ENCODE measurements at places on chromosomes 3 and 15.

DNA sequence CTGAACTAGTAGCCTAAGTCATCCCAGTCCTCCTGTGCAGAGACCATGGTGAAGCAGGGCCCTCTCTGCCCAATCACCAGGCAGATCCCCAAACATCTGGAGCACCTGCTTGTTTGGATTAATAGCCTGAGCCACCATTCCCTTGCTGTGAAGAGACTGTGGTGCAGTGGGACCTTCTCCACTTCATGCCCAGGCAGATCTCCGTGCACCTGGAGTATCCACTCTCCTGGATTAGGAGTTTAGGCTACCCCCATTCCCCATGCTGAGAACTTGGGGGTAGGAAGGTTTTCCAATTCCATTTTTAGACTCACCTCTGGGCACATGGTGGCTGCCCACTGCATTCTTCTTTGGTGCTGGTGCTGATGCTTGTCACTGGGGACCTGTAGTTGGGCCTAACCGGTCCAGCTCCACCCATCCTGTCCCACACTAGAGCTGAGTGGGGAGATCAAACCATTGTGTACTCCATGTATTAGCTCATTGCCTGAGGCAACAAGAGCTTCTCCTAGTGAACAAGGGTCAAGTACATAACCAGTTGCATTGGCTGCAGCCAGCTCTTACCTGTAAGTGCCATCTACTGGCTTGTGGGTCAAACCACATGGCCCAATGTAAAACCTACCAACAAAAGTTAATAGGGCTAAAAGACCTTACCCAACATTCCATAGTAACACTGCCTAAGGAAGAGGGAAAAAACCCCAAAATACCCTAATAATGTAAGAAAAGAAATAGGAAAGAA lies 382.5 kb upstream of the CBLB start:
- no peak overlapping the region for H3K27ac ChIP-seq
- no peaks in the 10 kb centered on the region for H3K27me3 ChIP-seq
- H3K4me1 ChIP-seq = peaks cover 6% of the 10 kb centered on the region
- peaks cover 21% of the 10 kb centered on the region for H3K36me3 ChIP-seq
- H3K4me3 ChIP-seq = no peak overlapping the region

DNA sequence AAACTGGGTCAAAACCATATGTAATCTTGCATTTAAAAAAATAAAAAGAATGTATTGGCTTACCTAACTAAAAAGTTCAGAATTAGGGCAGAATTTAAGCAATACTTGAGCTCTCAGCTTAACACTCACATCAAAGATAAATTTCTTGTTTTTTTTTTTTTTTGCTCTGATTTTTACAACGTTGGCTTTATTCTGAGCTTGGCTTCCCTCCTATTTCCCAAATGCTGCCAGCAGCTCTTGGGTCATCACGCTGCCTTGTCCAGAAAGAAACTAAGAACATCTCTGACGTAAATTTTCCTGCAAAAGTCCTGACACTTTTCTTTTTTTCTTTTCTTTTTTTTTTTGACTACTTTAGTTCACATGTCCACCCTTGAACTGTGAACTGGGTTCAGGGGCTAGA lies 150.6 kb upstream of the TGFBR2 start:
- no peak for DNase-seq
- no peak overlapping the region for H3K27ac ChIP-seq
- no peaks in the 10 kb centered on the region for H3K36me3 ChIP-seq
- no peaks in the 10 kb centered on the region for H3K27me3 ChIP-seq
- H3K4me1 ChIP-seq = no peaks in the 10 kb centered on the region

GRCh38 chr3:25099666-25100065 lies 328.4 kb upstream of the RARB start:
- H3K36me3 ChIP-seq = no peaks in the 10 kb centered on the region
- no peak overlapping the region for H3K4me3 ChIP-seq
- no peak for DNase-seq
- no peak overlapping the region for H3K27ac ChIP-seq

DNA sequence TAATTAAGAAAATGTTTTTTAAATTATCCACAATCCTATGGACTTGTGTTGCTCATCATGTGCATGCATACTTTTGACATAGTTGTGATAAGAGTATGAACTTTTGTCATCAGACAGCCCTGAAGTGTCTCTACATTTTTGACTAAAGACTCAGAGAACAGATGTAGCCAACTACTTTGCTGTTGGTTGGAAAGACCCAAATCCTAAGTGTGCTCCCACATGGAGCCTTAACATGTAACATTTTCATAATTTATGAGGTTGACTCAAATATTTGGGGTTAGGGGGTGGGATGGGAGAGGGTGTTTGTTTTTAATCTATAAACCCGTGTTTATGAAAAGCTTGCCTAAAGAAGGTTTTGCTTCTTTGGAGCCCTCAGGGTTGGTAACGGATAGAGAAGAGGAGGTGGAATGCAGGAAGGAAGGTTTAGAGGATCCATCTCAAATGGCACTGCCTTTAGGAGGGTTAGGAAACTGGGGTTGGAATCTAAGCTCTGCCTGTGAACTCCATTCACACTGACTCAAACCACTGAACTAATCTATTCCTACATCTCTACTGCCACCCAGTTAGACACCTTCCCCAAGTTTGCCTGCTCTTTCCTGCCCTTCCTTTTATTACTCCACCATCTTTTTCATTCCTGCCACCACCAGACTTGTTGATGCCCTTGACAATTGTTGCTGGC lies 3.7 kb downstream of the BOC start:
- H3K4me3 ChIP-seq = no peak overlapping the region
- no peak overlapping the region for H3K27ac ChIP-seq
- no peak for DNase-seq
- peaks cover 77% of the 10 kb centered on the region for H3K27me3 ChIP-seq
- H3K36me3 ChIP-seq = no peaks in the 10 kb centered on the region

- H3K27ac ChIP-seq = no peak overlapping the region
- no peaks in the 10 kb centered on the region for H3K4me1 ChIP-seq
- no peak overlapping the region for H3K4me3 ChIP-seq
- DNase-seq = no peak
Measured at GRCh38 chr15:80317389-80318182, 65.6 kb upstream of the CTXND1 start.

DNA sequence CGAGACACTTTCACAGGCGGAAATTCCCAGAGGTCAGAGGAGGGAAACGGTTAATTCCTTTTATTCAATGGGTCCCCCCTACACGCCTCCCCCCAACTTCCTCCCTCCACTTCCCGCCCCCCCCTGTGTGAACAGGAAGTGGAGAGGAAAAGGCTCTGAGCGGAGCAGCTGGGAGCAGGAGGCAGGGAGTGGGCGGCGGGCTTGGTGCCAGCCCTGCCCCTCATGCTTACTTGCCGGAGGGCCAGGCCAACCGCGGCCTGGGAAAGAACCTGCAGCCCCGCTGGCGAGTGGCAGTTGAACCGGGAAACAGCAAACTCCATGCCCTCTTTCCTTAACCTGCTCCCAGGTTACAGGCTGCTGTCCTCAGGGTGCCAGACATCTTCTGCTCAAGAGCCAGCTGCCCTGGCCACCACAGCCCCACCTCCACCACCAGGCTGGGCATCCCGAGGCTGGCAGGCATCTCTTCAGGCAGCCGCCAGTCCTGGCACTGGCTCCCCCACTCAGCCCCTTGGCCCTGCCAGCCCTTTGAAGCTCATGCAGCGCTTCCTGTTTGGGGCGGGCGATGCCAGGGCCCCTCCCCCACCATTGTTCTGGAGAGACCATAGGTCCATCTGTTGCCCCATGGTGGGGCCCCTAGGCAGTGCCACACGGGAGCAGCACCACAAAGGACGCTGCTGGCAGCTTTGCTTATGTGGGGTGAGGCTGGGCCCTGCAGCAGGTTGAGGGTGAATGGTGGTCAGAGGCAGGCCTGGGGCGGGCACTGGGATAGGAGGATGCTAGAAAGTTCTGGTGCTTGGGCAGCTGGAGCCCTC lies 12.9 kb downstream of the VPS18 start:
- H3K4me1 ChIP-seq = peaks cover 24% of the 10 kb centered on the region
- peak overlapping the region; percentile 58 for H3K4me3 ChIP-seq
- no peaks in the 10 kb centered on the region for H3K36me3 ChIP-seq
- no peaks in the 10 kb centered on the region for H3K27me3 ChIP-seq
- DNase-seq = peak; percentile 72

- H3K4me1 ChIP-seq = peaks cover 3% of the 10 kb centered on the region
- no peak for DNase-seq
- no peaks in the 10 kb centered on the region for H3K36me3 ChIP-seq
- H3K27me3 ChIP-seq = peaks cover 29% of the 10 kb centered on the region
- H3K27ac ChIP-seq = no peak overlapping the region
- no peak overlapping the region for H3K4me3 ChIP-seq
Measured at GRCh38 chr15:45714590-45715488, 80.0 kb downstream of the SQOR start.

- H3K4me3 ChIP-seq = no peak overlapping the region
- no peaks in the 10 kb centered on the region for H3K4me1 ChIP-seq
- H3K27ac ChIP-seq = no peak overlapping the region
- no peaks in the 10 kb centered on the region for H3K27me3 ChIP-seq
Measured at GRCh38 chr3:118447339-118447738, 587.3 kb downstream of the IGSF11 start.

- DNase-seq = no peak
- H3K36me3 ChIP-seq = no peaks in the 10 kb centered on the region
- H3K27me3 ChIP-seq = peaks cover 10% of the 10 kb centered on the region
Measured at GRCh38 chr3:146473726-146474125, 4.4 kb upstream of the PLSCR2 start.

DNA sequence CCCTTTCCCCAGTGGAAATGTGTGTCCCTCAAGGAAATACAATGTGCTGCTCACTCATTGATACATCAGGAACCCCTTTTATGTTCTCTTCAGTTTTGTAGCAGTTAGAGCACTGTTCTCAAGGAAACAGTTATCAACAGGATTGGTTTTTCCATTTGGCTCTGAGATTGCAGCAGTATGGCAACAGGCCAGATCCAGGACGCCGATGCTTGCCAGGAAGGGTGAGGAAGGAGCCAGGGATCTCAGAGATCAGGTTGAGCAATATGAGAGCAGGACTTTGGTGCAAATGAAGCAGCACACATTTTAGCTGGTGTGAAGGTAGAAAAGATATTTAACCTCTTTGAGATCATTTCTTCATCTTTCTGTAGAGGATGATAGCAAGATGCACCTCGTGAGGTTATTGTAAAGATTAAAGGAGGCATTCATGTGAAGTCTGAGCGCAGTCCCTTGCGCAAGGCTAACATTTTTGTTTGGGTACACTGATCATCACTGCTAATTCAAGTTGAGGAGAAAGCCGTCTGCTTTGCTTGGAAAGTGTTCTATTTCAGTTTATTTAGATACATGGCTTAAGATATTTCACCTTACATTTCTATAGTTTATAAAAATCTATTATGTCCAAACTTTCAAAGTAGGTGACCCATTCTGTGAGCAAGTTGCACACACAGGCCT lies 68.5 kb downstream of the KCNH8 start:
- DNase-seq = no peak
- no peaks in the 10 kb centered on the region for H3K27me3 ChIP-seq
- H3K4me3 ChIP-seq = no peak overlapping the region

DNA sequence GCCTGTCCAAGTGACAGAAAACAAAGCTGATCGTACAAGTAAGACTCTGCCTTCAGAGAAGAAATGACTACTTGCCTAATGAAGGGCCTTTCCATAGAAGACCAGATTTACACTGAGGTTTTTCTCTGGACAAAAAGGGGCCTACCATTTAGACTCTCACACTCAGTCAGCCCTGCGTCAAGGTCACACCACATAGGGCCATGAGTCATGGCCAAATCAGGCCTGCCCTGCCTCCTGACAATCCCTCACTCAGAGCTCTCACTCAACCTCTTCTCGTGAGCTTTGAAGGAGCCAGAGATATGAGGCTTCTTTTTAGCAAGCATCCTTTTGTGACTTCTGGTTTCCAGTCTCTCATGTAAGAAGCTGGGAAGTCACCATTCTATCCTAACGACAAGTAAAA lies 68.1 kb upstream of the NMNAT3 start:
- DNase-seq = no peak
- no peak overlapping the region for H3K27ac ChIP-seq
- H3K27me3 ChIP-seq = peaks cover 3% of the 10 kb centered on the region
- H3K4me1 ChIP-seq = no peaks in the 10 kb centered on the region
- H3K36me3 ChIP-seq = no peaks in the 10 kb centered on the region

- H3K27me3 ChIP-seq = no peaks in the 10 kb centered on the region
- peaks cover 11% of the 10 kb centered on the region for H3K4me1 ChIP-seq
- no peak overlapping the region for H3K4me3 ChIP-seq
- no peaks in the 10 kb centered on the region for H3K36me3 ChIP-seq
Measured at GRCh38 chr3:23738944-23739343, 66.8 kb upstream of the UBE2E1 start.

- DNase-seq = no peak
- H3K4me1 ChIP-seq = no peaks in the 10 kb centered on the region
- no peaks in the 10 kb centered on the region for H3K27me3 ChIP-seq
- H3K36me3 ChIP-seq = peaks cover 4% of the 10 kb centered on the region
Measured at GRCh38 chr3:66267031-66267430, 46.2 kb downstream of the SLC25A26 start.

GRCh38 chr3:99287876-99288275 lies 350.5 kb upstream of the COL8A1 start:
- H3K36me3 ChIP-seq = no peaks in the 10 kb centered on the region
- DNase-seq = no peak
- no peaks in the 10 kb centered on the region for H3K4me1 ChIP-seq

DNA sequence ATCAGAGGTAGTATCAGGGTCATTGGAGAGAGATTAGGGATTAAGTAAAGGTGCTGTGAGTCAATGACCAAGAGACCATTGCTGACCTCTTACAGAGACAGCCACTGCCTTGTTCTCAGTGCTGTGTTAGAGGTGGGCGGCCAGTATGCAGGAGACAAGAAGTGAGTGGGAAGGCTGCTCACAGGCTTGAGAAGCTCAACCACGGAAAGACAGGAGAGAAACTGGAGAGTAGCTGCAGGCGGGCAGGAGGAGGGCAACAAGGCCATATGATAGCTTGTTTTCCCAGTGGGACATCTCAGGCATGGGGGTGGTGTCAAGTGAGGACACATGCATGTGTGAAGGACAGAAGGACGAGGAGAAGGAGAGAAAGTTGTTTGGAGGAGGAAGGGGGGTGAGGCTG lies 237.3 kb downstream of the PDCD6IP start:
- no peaks in the 10 kb centered on the region for H3K4me1 ChIP-seq
- no peaks in the 10 kb centered on the region for H3K27me3 ChIP-seq

DNA sequence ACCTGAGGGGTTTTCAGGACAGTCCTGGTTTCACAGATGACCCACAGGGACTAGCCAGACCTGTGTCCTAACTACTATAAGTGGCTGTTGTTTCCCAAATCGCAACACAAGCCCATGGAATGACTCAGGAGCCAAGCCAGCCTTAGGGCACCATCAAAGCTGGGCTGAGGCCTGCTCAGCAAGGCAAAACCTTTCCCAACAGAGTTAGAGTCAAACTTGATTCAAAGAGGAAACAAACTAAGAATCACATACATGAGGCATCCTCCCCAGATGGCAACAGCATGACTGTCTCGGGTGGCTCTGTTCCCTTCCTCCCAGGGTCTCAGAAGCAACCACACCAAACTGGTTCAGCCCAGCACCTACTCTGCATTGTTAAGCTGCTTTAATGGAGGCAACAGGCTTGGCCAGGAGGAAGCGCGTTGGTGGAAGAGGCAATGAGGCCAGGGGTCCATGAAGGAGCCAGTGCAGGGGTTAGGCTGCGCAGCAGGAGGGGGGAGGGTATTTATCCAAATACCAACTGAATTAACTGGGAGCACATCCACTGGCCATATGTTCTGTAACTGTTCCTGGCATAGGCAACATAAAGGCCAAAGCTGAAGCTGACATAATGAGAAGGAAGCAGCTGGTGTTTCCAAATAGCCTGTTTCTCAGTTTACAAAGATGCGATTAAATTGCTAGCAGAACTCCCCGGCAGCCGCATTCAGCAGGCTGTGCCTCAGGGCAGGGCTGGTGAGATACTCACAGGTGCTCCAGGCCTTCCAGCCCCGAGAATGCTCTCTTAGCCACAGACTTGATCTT lies 102.4 kb downstream of the LRIG1 start:
- peaks cover 24% of the 10 kb centered on the region for H3K4me1 ChIP-seq
- no peak overlapping the region for H3K27ac ChIP-seq
- no peaks in the 10 kb centered on the region for H3K36me3 ChIP-seq
- no peak overlapping the region for H3K4me3 ChIP-seq
- H3K27me3 ChIP-seq = no peaks in the 10 kb centered on the region
